ENCODE measurements at places on chromosomes 5 and 9.

DNA sequence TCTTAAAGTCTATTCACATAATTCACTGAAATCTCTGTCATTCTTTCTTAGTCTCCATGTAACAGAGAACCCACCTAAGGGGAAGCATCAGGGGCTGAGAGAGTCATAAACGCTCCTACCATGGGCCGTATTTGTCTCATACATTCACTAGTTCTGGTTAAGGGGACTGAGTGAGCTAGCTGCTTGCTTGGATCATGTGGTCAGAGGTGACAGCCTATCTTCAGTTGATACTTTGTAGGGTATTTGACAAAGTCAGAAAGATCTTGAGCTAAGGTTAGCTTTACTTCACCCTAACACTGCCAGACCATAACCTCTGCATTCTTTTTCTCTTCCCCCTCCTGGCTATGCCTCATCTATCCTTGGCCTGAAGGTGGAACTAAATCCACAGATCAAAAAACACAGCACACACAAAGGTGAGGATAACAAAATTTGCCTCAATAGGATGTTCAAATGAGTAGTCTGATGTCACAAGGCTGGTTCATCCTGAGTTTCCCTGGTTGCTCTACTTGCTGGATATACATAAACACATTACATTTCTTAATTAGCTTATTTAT is 66.5 kb downstream of the MARCHF3 start:
- DNase-seq = no peak

- DNase-seq = no peak
Measured at GRCh38 chr5:92023555-92023954, 640.4 kb upstream of the ARRDC3 start.

DNA sequence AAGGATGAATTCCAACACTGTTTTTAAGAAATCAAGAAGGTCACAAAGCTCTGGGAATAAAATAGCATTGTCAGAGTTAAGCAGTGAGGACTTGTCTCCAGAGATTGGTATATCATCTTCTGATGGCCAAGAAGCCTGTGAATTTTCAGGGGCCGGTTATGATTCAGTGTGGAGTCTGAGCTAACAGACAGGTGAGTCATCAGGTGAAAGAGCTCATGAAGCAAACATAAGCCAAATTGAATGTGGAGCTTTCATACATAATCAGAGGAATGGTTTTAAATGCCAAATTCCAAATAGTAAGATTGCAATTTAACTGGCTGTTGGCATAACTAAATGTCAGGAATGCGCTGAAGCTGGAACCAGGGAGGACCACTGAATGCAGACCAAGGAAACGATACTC is 494.2 kb downstream of the MTRR start:
- DNase-seq = no peak

DNA sequence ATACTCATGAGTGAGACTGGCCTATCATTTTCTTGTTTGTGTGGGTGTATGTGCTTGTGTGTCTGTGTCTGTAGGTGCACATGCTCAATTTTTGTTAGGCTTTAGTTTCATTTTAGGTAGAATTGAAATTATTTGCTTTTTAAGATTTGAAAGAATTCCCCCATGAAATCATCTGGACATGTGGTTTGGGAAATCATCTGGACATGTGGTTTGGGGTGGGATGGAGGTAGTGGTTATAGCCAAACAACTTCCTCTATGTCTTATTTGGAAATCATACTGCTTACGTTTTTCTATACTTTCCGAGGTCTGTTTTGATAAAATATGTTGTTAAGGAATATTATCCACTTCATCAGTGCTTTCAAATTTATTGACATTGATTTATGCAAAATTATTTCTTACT is 485.4 kb upstream of the CLINT1 start:
- DNase-seq = no peak

GRCh38 chr5:113183694-113184093 is 207.1 kb downstream of the DCP2 start:
- no peak for DNase-seq
